ENCODE measurements at places on chromosomes 2 and 18.

DNA sequence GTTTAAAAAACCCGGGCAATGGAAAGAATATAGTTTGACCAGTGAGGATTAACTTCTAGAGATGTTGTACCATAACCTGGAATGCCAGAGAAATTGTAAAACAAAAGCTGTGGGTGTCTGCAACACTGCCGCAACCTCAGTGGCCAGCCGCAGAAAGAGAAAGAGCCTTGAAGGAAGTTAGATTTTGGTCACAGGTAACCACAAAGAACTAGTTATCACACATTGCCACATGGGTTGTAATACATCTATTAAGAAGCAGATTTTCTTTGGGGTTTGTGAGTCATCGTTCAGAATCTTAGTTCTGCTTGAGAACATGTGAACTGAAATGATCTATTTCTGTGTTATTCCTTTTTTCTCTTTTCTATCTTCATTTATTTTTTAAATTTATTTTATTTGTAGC lies 222.9 kb upstream of the AGAP1 start:
- DNase-seq, result no peak

DNA sequence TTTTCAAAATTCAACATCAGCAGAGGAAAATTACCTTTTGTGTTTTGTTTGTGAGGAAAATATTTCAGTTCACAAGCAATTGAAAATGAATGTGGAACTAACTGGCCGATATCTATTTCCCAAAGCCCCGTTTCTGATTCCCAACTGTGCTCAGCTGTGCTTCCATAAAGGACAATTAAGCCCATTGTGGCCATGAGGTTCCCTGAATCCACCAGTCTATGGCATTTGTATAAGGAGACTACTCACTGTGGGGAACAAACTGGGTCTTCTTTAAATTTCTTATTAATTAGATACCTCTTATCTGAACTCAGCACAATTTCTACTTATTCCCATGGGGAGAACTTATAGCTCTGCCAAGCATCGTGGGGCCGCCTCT lies 31.4 kb upstream of the AGAP1 start:
- no peak for DNase-seq

DNA sequence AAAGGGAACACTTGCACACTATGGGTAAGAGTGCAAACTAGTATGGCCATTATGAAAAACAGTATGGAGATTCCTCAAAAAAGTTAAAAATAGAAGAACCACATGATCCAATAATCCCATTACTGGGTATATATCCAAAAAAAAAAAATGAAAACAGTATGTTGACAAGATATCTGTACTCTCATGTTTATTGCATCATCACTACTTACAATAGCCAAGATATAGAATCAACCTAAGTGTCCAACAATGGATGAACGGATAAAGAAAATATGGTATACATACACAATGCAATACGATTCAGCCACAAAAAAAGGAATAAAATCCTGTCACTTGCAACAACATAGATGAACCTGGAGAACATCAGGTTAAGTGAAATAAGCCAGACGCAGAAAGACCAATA lies 73.3 kb downstream of the LOXHD1 start:
- DNase-seq, result no peak

DNA sequence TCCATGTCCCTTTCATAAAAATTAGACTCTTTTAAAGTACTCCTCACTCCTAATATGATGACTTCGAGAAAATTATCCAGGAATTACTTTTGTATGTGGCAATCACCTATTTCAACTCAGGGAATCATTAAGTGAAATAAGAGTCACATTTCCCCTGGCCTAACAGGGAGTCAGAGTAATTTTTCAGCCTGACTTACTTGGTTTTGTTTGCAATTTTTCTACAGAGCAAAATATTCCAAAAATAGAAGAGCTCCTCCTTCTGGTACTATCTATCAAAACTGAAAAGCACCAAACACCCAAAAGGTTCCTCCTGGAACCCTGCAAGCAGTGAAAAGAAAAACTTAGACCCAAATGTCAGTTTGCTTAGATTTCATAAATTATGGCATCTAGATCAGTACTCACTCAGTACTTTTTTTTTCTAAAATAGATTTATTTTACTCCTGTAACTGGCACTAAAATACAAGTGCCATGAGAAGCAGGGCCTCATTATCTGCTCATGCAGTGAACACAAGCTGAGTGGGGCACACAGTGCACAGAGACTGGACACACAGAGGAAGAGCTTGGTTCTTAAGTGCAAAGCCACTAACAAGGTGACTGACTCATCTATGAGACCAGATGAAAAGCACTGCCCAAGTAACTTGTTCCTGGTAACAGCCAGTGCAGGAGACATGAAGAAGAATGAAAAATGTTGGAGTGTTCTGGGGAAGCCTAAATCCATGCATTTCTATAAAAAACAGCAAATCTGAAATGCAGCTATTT lies 28.7 kb downstream of the ACAA2 start:
- DNase-seq, result no peak

DNA sequence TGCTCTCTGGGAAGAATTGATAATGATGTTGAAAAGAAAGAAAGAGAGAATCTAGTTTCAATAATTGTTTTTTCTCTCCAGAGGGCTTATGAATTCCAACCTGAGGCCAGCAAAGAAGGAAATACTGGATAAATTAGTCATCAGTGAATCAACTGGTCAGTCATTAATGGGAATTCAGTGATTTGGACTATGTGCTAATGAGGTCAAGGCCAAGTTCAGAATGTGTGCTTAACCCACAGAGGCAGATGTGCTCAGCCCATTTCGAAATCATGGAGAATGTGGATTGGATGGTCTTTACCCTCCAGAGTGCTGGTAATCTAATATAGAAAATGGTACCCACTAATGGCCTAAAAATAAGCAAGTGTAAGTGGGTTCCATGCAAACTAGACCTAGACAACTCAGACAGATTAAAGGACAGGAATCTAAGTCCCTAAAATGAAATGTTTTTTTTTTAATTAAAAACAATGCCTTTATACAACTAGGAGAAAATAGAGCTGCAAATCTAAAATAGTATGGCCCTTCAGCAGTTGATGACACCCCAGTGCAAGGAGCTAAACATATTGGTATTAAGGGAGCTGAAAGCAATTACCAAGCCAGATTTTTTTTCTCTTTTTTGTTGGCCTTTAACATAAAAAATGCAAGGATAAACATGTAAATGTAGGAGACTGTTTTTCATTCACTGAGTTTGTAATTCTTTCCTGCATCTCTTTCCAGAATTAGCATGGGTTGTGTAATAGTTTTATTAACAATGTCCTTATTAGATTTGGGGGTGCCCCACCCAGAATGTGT lies 296.9 kb downstream of the SATB2 start:
- no peak for DNase-seq

- DNase-seq, result no peak
Measured at GRCh38 chr2:221420245-221420644, 151.9 kb downstream of the EPHA4 start.

DNA sequence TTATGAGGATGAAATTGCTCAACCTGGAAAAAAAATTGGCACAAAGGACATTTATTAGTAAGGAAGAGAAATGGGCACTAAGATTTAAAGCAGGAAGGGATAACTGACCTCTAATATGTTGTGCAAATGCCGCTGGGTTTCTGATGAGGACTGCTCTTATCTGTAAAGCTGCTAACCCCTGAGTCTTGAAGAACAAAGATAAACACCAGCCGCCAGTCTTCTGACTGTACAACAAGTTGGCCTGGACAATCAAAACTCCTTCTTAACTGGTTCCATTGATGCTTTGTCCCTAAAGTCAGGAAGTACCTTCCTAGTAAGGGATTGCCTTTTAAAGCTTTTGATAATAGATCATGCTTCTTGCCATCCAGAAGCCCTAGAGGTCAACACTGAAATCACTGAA lies 301.8 kb downstream of the TRIB2 start:
- no peak for DNase-seq

GRCh38 chr2:127612111-127612822 lies 33.7 kb upstream of the GPR17 start:
- no peak for DNase-seq

GRCh38 chr2:113234721-113235346 lies 43.9 kb downstream of the PAX8 start:
- no peak for DNase-seq

DNA sequence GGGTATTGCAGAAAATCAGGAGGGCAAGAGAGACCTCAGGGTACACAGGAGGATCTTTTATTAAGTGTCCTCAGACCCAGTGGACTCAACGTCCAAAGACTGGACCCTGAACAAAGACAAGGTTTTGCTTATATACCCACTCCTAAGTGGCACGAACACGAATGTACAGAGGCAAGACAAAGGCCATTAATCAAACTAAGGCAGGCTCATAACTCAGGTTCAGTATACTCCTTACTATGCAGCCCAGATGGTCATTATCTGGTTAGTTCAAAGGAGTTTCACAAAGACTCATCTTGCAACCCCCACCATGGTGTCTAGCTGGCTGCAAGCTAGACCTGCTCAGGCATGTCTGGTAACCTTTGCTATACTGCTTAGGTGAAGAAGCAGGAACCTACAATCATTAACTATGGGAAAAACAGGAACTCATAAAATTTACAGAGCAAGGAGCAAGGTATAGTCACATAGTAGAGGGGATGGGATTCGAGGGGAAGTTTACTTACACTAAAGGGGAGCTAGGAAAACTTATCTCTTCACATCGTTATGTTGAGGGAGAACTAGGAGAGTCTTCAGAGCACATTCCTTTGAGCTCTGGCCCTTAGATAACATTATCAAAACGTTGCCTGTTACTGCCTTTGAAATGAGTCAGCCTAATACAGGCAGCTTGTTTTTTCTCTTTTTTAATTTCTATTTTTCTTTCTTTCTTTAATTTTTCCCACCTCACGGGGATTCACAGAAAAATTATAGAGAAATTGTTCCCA lies 33.9 kb downstream of the SLC4A3 start:
- DNase-seq, result no peak

- DNase-seq, result no peak
Measured at GRCh38 chr18:56238576-56238975, 399.8 kb downstream of the TXNL1 start.

DNA sequence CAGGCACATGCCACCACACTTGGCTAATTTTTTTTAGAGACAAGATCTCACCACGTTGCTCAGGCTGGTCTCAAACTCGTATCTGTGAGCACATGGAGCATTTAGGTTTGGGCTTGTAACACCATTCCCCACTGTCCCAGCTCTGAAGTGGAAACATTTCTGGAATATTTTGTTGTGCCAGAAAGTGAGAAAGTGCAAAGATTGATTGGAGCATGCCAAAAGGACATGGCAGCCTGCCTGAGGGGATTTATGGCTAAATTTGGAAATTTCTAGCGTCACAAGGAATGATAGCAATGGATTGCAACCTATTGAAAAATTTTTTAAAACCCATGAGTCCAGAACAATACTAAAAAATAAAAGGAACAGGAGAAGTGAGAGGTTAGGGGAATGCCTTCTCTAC lies 136.8 kb downstream of the ESCO1 start:
- no peak for DNase-seq

DNA sequence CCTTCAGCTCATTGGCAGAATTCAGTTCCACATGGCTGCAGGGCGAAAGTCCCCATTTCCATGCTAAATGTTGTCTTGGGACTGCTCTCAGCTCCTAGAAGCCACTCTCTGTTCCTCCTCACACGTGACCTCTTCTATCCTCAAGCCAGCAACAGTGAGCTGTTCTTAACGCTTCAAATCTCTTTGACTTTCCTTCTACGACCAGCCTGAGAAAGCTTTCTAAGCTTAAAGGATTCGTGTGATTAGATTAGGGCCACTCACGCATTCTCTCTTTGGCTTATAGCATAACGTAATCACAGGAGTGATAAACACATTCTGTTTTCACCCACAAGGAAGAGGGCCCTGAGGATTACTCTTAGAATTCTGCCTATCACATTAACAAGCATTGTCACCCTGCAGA lies 29.8 kb upstream of the LAMA1 start:
- no peak for DNase-seq

DNA sequence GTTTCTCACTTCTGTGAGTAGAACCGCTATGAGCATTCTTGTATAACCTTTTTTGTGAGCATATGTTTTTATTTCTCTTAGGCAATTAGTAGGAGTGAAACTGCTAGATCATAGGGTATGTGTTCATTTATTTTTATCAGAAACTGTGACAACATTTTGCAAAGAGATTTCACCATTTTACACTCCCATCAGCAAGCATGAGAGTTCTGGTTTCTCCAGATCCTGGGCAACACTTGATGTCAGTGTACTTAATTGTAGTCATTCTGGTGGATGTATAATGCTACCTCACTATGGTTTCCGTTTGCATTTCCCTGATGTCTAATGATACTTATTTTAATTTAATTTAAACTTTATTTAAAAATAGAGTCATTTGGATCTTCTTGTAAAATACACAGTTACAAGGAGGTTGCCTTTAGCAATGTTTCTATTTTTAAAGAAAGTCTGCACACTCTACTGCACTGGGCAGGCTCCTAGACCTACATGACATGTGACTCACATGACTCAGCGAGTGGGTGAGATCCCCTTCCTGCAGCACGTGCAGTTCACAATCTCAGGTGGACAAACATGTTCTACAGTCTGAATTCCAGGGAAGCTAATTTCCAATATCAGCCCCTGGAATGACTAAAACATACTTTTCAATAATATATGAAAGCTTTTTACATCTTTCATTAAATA lies 127.0 kb upstream of the BCL2L11 start:
- DNase-seq, result peak; percentile 80

GRCh38 chr2:145792745-145793144 lies 1272.8 kb upstream of the ZEB2 start:
- DNase-seq, result no peak

GRCh38 chr18:2180586-2180985 lies 390.7 kb downstream of the METTL4 start:
- no peak for DNase-seq

DNA sequence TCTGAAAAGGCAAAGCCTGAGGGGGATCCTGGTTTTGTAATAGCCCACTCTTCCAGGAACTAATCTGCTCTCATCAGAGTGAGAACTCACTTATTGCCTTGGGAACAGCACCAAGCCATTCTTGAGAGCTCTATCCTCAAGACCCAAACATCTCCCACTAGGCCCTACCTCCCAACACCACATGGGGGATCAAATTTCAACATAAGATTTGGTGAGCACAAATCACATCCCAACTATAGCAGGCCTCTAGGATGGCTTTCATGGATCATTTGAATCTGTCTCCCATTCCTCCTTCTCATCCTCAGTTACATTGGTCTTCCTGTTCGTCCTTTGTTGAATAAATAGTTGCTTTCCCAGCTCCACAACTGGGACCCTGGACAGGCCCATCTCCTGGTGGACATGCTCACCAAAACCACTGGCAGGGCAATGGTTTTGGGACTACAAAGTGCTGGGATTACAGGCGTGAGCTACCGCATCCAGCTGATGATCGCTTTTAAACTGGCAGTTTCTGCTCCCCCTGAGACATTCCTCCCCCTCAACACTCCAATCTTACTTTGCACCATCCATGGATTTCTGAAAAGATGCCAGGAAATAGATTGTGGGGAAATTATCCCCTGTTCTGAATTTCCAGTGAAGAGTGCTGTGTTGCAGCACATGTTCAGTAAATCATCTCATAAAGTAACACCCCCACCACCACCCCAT lies 42.6 kb downstream of the MCFD2 start:
- no peak for DNase-seq
